ENCODE measurements at places on chromosomes 4 and X. TPM values are rescaled to one million over a fixed set of nuclear protein-coding genes. Genes with fewer than 3 reads are reported as not detected.

GRCh38 chr4:20572976-20573375 is 127.3 kb upstream of the PACRGL start:
- no peak for DNase-seq

GRCh38 chrX:48468693-48469691 is 1.1 kb downstream of the SLC38A5 start:
- DNase-seq, result no peak

The PABPC4L gene
- 10.5 TPM for polyA plus RNA-seq

The TMEM271 gene
- polyA plus RNA-seq, result 0.04 TPM
